ENCODE measurements at places on chromosomes 4 and X. TPM values are rescaled to one million over a fixed set of nuclear protein-coding genes. Genes with fewer than 3 reads are reported as not detected.
A peak's percentile ranks its signal among the peaks of the same experiment; 100 is the strongest.

The FAM193A gene
- total RNA-seq = 15.2 TPM

DNA sequence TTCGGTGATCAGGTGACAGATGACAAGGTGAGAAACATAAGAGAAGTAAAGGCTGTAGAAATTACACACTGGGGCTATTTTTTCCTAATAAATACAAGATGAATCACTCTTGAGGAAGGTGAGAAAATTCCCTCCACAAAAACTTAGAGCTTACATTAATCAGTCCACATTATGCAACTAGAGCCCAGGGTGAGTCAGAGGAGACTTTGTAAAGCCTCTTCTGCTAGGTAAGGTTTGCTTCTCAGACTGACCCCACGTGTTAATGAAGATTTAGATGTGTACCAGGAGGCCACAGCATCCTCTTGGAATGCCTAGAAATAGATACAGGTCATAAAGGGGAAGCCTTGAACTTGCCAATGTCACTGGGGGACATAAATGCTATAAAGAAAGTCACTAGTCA is 396.0 kb upstream of the SMIM31 start:
- no peak for DNase-seq

GRCh38 chrX:28058901-28059300 is 77.7 kb upstream of the DCAF8L1 start:
- no peak for DNase-seq

GRCh38 chr4:27181693-27182092 is 321.1 kb downstream of the STIM2 start:
- no peak for DNase-seq

- DNase-seq = peak; percentile 76
Observed at GRCh38 chr4:187183346-187183745, 459.7 kb upstream of the FAT1 start.

- no peak for DNase-seq
Observed at GRCh38 chr4:147899512-147899911, 167.6 kb downstream of the ARHGAP10 start.

DNA sequence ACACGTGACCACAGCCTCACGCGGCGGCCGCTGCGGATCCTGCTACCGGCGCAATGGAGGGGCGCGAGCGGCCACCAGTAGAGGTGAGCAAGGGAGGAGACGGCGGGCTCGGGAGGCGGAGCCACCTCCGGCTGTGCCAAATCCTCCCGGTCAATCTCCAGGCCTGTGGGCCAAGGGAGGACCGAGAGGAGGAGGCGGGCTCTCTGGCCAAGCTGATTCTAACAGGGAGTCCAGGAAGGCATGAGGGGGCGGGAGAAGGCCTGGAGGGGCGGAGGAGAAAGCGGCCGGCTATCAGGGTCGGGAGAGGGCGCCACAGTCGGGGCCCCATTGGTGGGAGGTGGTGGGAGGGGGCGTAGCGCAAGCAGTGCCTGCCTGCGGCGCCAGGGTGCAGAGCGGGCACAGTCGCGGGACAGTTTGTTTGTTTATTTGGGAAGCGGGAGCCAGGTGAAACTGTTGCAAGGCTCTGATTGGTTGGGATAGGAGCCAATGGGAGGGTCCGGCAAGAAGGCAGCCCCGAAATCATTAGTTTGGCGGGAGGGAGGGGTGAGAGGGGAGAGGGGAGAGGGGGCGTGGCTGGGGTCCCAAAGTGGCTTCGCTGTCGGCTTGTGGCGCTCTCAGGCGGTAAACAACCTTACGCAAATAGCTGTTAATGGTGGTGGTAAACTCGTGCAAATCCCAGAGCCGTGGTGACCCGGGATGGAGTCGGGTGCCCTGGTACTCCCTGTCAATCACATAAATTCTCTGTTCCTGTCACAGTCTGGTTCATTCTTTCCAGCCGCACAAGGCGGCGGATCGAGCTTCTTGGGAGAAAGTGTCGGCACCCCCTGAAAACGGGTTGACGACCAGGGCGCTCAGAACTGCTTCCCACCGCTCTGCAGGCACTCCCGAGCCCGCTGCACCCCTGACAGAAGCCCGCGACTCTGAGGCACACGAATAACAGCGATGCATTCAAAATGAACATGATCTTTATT is at the start of gene IRS4:
Gene IRS4 (minus strand): TSS at position 55 of the 971 bp plus-strand sequence.
- no peak for DNase-seq

DNA sequence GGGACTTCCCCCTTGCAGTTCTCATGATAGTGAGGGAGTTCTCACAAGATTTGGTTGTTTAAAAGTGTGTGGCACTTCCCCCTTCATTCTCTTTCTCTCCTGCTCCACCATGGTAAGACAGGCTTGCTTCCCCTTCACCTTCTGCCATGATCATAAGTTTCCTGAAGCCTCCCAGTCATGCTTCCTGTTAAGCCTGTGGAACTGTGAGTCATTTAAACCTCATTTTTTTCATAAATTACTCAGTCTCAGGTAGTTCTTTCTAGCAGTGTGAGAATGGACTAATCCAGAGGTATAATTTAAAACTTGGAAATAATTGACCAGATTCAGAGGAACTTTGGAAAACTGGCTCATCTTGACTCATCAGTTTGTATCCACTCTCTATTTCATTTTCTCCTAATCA is 129.0 kb downstream of the TMEM47 start:
- no peak for DNase-seq

GRCh38 chrX:152893980-152894610 is 3.8 kb upstream of the ZNF185 start:
- DNase-seq = no peak

GRCh38 chr4:118313098-118313497 is 39.7 kb downstream of the PRSS12 start:
- DNase-seq = no peak

- DNase-seq = no peak
Observed at GRCh38 chr4:140689623-140690022, 66.6 kb downstream of the TBC1D9 start.

DNA sequence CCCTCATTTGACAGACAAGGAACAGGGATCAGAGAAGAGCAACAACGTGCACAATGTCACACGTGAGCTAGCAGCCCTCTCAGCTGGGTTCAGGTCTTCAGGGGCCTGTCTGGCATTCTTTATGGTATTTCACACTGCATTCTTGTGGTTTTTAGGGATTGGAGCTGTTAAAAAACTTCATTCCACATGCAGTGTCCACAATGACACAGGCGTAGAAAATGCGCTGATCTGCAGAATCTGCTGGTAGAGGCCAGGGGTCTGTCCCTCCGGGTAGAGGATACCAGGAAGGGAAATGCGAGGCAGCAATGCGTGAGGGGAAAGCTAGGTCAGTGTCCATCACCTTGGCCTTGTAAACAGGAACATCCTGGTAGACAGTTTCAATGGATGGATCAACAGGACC is 36.6 kb downstream of the MAP7D3 start:
- DNase-seq = peak; percentile 72
